ENCODE measurements at places on chromosomes 3 and 15. TPM values are rescaled to one million over a fixed set of nuclear protein-coding genes. Genes with fewer than 3 reads are reported as not detected.

UPK1B gene
- not detected for polyA plus RNA-seq

ITIH3 gene
- not detected for polyA plus RNA-seq

CYFIP1 gene
- 0.86 TPM for polyA plus RNA-seq

PIF1 gene
- polyA plus RNA-seq, result 0.24 TPM

DUOX1 gene
- 2.6 TPM for polyA plus RNA-seq
